ENCODE measurements at places on chromosomes 16 and 17.

DNA sequence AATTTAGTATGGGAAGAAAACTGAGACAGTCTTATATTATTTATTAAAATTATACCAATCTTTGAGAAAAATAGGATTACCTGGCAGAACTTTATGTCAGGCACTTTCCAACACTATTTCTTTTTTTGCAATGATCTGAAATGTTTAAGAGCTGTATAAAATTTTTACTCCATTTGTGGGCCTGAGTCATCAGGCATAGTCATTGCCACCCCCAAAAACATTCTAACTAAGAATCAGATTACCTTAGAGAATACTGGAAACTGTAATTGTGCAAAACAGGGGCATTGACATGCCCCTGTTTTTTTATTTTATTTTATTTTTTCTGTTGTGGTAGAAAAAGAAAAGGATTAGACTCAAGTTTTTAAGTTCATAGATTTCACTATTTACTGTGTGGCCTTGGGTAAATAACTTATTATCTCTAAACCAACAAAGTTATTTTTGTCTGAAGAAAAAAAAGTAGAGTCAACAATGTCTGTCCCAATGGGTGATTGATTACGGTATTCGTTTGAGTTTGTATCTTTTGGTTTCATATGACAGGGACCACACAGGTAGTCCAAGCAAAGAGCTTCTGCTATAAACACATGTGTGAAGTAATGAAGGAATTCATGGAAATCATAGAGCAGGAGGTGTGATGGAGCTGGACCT is 24.6 kb downstream of the VAT1L start:
- no peak for DNase-seq

- no peak for DNase-seq
Measured at GRCh38 chr16:51172368-51172767, 21.3 kb upstream of the SALL1 start.

DNA sequence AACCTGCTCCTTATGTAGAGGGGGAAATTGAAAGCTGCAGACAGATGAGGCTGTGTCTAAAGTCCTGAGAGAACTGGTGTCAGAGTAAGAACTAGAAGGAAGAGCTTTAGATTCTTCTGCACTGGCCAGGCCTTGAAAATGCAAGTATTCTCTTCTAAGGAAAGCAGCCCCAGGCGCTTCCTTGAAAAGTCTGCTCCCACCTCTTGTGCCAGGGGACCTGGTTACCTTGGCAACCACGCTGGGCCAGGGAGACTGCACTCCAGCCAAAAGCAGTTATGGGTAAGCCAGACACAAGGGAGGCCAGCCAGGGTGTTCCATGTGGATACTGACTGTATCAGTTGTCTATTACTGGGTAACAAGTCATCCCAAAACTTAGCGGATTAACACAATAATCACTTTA is 228.6 kb upstream of the SDK2 start:
- DNase-seq, result no peak

DNA sequence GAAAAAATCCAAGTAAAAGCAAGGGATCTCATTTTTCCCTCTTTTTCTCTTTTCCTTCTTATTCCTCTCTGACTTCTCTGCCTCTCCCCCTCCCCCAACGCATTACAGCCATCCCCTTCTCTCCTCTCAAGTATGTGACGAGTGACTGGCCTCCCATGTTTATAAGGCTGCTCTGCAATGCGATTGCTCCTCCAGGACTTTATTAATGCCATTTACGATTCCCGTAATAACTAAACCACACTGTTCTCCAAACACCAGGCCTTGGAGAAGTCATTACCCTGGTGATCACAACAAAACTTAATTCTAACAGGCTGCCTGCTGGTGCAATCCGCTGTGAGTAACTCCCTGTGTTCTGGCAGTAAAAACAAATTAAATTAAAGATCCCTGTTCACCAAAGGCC is 88.8 kb downstream of the HS3ST3B1 start:
- DNase-seq, result no peak

DNA sequence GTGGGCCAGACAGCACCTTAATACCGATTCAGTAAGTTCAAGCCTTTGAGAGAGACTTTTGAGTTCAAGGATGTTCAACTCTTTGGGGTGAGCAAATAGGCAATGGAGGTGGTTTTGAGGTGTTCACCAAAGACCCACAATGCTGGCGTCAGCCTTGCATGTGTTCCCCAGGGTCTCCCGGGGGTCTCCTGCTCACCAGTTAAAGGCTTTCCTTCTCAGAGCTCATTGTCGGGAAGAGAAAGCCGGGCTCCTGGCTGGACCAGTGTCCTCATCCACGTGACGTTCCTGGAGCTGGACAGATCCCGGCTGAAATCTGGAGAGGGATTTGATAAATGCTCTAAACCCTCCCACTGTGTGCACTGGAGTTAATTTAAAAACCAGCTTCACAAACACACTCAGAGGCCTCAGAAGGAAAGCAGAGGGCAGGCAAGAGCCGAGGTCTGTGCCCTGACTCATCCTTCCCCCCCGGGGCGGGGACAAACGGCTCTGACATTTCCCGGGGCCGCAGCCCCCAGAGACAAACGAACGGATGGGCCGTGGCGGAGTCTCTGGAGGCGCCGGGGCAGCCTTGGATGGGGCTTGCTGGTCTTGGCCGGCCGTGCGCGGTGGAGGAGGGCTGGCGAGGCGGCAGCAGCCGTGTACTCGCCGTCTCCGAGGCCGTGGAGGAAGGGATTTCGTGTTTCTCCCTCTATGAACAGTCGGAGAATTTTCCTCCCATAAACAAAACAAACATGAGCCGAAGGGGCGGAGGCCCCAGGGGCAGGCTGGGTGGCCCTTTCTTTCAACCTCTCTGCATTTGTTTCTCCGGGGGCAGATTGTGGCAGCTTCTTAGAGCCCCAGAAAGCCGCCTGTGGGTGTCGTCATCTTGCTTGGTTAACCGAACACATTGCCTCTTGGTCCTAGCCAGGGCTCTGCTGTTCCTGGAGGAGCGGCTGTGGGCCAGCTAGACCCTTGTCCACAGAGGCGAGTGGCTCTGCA is 94.2 kb downstream of the NTN1 start:
- DNase-seq, result peak; percentile 21

- no peak for DNase-seq
Measured at GRCh38 chr17:77644181-77645071, 314.1 kb upstream of the TNRC6C start.

DNA sequence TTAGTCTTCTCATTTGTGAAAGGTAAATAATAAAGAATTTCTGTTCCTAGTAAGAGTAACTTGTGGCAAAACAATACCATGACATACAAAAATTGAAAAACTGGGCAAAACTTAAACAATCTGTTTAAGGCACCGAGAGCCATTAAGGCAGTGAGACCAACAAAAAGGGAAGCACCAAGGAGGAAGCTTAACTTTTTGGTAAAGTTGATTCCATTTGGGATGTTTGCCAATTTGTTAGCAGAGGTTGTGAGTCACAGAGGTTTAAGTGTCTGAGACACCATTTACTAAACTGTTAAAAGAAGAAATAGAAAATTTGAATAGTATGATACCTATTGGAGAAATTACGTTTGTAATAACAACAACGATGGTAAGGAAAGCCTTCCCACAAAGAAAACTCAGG is 4.9 kb downstream of the SLC35G3 start:
- no peak for DNase-seq

- DNase-seq, result no peak
Measured at GRCh38 chr16:86902656-86903001, 324.3 kb downstream of the FOXL1 start.

GRCh38 chr16:85601730-85602401 is 11.3 kb upstream of the GSE1 start:
- no peak for DNase-seq

DNA sequence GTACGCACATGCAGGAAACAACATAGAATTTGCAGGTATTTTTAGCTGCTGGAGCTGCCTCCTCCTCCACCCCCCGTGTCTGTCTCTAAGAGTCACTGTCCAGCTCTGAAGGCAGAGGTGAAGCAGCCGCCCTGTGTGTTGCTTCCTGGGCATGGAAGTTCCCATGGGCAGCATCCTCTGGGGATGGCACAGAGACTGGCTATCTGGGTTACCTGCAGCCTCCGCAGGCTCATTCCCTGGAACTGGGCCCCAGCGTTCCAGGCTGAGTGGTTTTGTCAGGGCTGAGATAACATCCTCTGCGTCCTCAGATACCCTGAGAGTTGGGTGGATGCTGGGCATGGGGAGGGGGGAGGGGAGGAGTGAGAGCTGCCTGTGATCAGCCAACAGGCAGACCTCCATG is 41.5 kb upstream of the MRTFB start:
- DNase-seq, result no peak

DNA sequence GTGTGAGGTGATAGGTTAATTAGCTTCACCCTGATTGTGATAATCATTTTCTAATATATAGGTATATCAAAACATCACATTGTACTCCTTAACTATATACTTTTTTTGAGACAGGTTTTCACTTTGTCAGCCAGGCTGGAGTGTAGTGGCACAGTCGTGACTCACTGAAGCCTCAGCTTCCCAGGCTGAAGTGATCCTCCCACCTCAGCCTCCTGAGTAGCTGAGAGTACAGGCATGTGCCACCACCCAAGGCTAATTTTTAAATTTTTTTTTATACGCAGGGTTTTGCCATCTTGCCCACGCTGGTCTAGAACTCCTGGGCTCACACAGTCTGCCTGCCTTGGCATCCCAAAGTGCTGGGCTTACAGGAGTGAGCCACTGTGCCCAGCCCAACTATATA is 455.3 kb upstream of the MAF start:
- DNase-seq, result no peak

DNA sequence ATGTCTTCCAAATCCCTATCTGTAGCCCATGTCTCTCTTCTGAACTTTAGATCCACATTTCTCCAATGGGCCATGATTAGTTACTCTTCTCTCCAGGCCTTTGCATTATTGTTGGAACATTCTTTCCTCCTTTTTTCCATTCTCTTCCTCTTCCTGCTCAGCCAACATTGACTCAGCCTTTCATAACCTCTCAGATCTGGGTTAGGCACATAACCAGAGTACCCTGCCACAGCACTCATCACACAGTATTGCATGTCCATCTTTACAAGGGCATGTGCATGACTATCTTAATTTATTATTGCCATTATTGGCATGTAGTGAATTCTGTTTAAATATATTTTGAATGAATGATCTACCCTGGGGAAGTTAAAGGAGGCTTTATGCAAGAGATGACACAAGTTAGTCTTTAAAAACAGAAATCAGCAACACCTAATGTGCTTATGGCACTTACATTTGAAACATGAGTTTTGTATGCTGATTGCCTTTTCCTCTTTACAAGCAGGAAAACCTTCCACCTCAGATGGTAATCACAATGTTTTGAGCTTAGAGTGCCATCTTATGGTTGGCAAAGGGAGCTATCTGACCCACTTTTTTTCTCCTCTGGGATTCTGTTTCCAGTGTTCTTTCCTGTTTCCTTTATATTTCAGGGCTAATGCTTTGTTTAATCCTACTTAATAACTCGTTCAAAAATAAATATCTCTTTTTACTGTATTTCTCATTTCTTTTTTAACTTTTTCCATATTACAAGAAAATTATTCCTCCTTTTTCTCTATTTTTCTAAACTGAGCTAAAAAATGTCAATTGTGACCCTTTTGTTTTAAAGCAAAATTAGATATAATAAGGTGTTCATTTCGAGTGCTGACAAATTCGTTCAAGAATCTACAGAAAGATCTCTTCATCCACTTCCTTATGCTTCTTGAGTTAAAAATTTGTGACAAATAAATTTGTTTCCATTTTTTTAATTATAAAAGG is 151.0 kb upstream of the RBL2 start:
- DNase-seq, result no peak

- DNase-seq, result no peak
Measured at GRCh38 chr17:59675231-59675630, 32.0 kb downstream of the PTRH2 start.

DNA sequence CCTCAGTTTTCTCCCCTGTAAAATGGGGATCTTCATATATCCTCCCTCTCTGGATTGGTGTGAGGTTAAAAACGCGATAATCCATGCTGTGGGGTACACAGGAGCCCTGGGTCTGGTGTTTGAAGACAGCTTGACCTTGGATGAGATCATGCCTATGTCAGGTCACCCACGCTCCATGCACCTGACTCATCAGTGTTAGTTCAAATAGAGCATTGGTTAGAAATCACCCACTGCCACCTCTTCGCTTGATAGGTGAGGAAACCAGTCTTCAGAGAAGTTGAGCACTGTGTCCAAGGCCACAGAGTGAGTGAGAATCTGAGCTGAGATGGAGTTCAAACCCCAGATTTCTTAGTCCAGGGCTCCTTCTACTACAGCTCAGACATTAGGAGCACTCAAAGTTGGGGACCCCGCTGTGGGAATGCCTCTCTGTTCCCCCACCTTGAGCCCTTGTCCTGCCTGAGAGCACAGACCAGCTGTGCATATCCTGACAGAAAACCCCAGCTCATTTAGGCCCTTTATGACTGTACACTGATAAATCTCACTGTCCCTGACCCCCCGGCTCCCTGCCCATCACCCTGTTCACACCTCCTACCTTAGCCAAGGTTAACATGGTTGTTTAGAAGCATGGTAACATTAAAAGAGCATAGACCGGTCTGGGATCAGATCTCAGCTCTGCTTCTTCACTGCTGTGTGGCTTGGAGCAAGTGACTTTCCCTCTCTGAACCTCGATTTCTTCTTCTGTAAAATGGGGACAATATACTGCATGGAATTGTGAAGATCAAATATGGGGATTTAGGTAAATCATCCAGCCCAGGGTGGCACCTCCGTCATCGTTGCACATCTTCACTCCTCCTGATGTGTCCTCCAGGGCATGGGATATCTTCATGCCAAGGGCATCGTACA is 22.4 kb upstream of the LGALS9 start:
- no peak for DNase-seq

DNA sequence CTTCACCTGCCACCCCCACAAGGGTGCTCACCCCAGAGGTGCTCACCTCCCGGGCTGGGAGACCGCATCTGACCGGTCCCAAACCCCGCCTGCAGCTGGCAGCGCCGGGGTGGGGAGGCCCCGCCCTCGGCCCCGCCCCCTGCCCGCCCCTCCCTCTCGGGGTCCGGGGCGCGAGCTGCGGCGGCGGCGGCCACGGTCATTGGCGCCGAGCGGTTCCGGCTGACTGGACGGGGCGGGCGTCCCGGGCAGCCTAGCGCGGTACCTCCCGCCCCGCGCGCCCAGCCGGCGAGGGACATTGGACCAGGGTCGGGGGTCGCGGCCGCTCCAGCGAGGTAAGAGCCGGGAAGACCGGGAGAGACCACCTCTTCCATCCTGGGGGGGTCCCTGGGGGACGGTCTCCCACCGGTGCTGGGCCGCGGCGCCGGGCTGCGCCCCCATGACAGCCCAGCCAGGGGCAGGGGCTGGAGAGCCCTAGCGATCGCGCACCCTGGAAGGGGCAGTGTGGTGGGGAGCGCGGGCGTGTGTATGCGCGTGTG is at the start of gene CACNG5:
Gene CACNG5 (plus strand): TSS at position 199 of the 536 bp plus-strand sequence. CDS start 42,216 bp downstream, outside the sequence.
- no peak for DNase-seq
